Cerebellum (tissue), 4 donors: ENCODE measurements at places on chromosomes 5 and 9. TPM values are rescaled to one million over a fixed set of nuclear protein-coding genes. Genes with fewer than 3 reads are reported as not detected.

DNA sequence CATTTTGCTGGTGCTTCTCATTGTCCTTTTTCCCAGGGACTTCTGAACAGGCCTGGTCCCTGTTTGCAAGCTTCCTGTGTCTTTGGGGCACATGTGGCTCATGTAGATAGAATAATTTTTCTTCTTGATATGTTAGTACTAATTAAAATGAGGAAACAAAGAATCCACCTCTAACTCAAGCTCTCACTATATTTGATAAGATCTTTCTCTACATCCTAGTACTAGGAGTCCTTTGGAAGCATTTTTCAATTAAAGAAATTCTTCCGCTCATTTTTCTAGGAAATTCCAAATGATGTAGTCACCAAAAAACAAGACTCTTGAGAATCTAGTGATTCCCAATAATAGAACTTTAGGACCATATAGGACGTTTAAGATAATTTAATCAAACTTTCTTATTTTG lies 165.3 kb downstream of the SEC61B start:
- no peak for DNase-seq

DNA sequence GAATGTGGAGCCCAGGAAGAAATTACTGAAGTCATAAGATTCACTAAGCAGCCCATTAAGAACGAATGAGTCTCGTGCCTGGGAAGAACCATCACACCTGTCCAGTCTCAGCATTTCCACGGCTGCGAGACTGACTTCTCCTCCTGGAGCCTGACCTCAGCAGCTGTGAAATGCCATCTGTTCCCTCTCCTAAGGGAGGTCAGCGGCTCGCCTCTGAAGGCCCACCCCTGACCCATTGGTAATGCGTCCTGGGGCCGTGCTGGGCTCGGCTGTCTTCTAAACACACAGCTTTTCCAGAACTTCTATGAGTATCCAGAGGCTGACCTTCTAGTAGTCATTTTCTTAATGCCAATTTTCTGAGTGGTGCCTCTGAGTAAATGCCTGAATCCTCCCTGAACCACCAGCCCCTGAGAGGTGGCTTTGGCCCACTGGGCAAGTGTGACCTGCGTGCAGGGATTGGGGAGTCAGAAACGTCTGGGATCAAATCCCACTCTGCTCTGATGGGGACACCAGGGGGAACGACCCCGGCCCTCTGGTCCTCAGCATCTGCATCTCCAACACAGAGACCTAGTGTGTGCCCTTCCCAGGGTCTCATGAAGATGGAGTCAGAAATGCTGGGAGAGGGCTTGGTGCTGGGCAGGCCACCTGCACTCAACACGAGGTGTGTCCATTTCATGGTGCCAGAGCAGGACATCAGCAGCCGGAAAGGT lies 5.7 kb downstream of the SLC6A3 start:
- no peak for DNase-seq

- no peak for DNase-seq
These were observed 5.4 kb upstream of the PRR7 start for GRCh38 chr5:177440990-177441780.

- no peak for DNase-seq
These were observed 4.2 kb downstream of the NINJ1 start for GRCh38 chr9:93129691-93130500.

- no peak for DNase-seq
These were observed 27.7 kb downstream of the CAMK4 start for GRCh38 chr5:111251921-111252320.

- DNase-seq, result no peak
These were observed 29.0 kb downstream of the PSMB7 start for GRCh38 chr9:124386201-124386600.

DNA sequence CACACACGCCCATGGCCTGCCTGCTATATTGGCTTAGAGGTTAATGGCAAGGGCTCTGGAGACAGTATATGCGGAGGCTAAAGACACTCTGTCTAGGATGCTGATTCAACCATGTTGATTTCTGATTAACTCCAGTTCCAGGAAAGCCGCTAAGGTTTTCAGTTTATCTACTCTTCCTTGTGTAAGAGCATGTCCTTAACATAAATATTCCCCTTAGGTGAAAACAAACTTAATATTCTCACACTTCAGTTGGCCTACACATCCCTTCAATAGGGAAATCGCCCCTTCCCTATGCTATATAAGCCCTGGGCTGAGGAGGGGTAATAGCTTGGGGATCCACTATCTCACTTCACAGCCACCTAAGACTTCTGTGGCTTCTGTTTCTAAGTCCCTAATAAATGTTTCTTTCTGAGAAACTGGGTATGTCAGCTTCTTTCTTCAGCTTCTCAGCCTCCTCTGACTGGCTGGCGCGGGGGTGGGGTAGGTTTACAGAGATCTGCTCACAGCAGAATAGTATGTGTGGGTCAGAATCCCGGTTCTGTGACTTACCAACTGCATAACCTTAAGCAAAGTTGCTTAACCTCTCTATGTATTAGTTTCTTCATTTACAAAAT lies 4.3 kb upstream of the GPX3 start:
- no peak for DNase-seq

The NACC2 gene
- 6.8 TPM for total RNA-seq

The TSSK1B gene
- total RNA-seq, result 0.73 TPM

The CYSRT1 gene
- total RNA-seq, result 0.45 TPM

The FOXD4L5 gene
- 0.64 TPM for total RNA-seq

The PCDHGB6 gene
- 21.7 TPM for total RNA-seq
